GM13977 (cell line): ENCODE measurements at places on chromosomes 16 and 17.

DNA sequence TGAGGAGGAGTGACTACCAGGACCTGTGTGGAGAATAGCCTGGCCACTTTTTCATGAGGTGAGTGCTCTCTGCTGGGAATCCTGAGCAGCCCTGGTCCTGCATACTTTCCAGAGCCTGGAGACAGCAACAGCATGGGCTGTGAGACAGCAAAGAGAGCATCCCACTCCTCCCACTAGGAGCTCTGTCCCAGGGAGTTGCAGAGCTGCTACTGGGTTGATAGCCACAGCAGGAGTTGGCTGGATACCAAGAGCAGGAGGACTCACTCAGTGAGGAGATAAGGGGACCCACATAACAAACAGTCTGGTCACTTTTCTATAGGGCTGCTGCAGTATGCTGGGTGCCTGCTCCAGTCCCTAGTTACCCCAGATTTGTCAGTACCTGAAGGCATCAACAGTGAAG, 439.3 kb upstream of the CDH8 start:
- no peak for DNase-seq

GRCh38 chr17:6575596-6575988, 19.2 kb upstream of the PITPNM3 start:
- no peak for DNase-seq

DNA sequence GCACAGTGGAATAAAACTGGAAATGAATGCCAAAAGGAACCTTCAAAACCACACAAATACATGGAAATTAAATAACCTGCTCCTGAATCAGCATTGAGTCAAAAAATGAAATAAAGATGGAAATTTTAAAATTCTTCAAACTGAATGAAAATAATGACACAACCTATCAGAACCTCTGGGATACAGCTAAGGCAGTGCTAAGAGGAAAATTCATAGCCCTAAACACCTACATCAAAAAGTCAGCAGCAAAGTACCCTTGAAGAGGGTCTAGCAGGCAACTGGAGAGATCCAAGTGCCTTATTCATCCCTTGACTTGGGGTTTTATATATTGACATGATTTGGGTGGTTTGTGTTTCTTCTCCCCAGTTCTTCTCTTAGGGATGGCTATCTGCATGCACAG, 294.1 kb downstream of the PMP22 start:
- no peak for DNase-seq

DNA sequence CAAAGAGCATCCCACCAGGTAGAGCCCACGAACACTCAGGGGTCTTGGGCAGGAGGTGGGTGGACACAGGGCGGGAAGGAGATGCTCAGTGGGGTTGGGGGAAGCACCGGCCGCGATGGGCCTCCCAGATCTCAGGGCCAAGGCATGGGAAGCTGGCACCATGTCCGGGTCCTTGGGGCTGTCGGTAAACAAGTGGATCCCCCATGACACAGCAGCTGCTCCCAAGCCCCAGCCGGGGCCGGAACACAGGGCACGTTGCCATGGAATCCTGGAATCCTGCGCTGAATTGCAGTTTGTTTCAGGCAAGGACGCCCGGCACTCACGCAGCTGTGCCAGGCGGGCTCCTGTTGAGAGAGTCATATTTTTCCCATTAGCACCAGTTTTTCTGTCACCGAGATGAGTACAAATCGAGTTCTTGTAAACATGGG, 23.0 kb upstream of the CHMP6 start:
- no peak for DNase-seq

- no peak for DNase-seq
These were observed 159.4 kb upstream of the HSBP1 start for GRCh38 chr16:83648347-83648746.

DNA sequence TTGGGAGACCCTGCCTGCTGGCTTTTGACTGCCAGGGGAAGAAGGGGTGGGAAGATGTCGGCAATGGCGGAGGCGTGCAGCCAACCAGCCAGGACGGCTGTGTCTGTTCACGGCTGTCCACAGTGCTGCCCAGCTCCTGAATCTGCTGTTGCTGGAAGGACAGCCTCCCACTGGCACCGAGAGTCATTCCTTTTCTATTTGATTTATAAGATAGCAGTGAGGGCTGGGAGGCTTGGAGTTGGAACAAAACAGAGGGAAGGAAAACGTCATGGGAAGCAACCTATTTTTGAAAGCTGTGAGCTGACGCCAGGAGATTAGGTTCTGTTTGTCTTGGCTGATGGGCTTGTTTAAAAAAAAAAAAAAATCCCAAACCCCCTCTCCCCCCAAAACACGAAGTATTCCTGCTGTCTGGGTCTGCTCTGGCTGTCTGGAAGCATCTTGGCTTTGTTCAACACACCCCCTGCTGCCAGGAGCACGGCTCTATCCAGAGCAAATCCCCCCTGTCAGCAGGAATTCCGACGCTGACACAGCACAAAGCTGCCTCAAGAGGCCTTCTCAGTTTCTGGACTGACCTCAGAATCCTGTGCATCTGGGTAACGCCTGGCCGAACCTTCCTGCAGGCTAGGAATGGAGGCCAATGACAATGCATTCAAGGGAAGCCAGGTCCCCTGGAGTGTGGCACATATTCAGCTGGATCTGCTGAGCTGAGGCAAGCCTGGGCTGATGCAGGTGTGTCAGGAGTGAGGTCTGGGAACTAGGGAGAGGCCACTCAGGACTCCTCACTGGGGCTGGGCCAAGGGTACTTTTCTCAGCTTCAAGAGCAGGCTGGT, 41.0 kb upstream of the SREBF1 start:
- no peak for DNase-seq

DNA sequence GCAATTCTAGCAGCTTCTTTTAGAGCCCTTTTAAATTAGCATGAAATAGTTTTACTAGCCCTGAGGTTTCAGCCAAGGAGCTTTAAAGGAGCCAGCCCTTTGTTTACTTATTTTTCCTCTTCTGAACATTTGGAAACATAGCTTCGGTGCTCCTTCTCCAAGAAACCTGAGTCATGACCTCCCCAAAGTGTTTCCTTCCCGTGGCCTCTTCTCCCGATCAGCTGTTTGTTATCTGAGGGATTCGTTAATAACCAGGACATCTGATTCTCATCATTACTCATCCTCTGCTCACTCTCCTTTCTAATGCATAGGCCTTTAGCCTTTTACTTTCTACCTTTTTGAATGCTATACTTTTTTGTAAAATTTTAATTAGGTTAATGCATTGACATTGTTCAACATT, 204.5 kb downstream of the WWOX start:
- DNase-seq, result no peak

DNA sequence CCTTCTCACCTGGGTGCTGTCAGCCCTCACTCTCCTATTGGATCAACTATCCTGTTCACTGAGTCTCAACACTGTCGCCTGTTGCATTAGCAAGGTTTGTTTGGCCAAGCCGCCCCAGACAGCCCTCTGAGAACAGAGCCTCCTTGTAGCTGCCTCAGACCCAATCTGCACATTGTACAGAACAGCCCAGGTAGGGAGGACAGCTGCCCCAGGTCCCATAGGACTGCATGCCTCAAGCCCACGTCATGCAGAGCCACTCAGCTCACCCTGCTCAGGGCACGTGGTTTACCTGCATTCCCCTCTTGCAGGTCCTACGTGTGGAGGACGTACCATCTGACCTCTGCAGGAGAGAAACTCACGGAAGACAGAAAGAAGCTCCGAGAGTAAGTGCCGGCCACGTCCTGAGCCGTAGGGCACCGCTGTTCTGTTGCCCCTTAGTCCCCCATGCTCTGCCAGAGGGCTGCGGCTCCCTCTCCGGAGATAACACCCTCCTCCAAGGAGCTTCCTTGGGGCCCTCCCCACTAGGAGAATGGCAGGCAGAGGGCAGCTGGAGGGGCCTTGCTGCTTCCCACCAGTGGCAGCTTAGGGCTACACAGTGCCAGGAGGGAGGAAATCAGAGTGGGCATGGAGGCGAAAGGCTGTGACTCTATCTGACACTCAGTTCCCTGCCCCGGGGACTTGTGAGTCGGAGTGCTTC, 2.8 kb downstream of the SNRNP25 start:
- no peak for DNase-seq

GRCh38 chr17:47177261-47177660, 11.8 kb downstream of the CDC27 start:
- no peak for DNase-seq

DNA sequence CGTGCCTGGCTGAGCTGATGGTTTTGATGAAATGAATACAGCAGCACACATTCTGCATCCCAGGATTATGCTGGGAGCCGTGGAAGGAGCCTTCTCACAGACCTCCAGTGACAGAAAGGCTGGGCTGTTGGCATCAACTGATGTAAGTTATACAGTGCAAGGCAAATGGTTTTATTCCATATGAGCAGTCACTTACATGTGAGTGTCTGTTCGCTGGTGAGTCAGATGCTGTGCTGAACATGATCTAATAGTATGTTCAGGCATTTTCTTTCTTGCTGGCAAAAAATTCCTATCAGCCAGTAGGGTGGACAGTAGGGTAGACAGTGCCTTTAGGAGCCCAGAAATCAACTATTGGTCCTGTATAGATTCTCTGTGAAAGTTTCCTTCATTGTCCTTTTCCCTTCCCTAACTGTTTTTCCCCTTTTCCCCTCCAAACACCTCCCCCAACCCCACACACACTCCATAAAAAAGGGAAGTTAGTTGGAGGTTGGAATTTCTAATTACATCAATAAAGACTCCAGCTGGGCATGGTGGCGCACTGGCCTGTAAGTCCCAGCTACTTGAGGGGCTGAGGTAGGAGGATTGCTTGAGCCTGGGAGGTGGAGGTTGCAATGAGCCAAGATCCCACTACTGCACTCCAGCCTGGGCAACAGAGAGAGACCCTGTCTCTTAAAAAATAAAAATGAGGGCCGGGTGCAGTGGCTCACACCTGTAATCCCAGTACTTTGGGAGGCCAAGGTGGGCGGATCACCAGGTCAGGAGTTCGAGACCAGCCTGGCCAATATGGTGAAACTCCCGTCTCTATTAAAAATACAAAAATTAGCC, 36.2 kb downstream of the LDHD start:
- no peak for DNase-seq

DNA sequence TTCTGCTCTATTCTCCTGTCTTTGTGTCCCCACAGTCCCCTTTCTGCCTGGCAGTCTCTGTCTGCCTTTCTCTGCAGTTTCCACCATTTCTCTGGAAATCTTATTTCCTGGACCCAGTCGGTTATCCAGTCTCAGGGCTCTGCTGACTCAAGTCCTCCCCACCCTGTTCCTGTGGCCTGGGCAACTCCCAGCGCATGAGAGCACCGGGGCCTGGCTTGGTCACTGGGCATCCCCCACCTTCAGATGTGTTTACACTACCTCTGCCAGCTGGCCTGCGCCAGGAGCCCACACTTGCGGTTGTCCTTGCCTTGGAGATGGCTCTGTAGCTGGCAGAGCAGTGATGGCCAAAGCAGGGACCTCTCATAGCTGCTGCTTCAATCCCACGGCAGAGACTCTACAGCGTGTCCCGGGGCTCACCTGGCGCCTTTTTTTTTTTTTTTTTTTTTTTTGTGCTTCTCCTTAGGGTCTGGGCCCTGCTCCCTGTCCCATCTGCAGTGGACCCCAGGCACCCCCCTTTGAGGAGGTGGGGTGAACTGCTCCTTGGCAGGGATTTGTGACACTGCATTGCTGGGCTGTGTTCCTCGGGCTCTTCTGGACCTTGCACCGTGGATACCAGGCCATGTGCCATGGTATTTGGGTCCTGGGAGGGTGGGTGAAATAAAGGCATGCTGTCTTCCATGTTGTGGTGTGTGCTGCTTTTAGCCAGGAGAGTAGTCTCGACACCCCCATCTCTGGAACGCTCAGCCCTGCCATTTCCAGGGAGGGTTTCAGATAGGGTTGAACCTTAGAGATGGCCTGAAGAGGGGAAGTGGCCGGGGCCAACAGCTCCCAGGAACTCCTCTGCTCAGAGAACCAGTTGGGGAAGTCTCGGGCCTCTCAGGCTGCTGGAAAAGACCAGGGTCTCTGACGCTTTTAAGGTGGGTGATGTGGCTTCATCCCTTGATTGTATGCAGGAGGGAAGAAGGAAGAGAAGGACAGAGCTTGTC, 17.5 kb downstream of the GUCY2D start:
- DNase-seq, result no peak

DNA sequence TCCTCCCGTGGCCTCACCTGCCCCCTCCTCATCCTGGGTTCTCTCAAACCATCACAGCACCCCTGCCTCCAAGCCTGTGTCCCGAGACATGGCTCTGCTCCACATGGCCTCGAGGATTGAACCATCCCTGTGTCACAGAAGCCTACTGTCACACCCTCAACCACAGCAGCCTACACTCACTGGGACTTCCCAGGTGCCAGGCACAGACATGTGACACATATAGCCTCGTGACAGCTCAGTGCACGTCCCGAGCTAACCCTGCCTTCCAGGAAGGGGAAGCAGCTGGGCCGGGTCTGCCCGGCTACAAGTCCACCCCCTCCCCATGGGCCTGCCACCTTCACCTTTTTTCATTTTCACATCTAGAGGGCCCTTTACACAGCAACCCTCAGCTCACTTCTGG, 238.3 kb downstream of the CPPED1 start:
- no peak for DNase-seq

DNA sequence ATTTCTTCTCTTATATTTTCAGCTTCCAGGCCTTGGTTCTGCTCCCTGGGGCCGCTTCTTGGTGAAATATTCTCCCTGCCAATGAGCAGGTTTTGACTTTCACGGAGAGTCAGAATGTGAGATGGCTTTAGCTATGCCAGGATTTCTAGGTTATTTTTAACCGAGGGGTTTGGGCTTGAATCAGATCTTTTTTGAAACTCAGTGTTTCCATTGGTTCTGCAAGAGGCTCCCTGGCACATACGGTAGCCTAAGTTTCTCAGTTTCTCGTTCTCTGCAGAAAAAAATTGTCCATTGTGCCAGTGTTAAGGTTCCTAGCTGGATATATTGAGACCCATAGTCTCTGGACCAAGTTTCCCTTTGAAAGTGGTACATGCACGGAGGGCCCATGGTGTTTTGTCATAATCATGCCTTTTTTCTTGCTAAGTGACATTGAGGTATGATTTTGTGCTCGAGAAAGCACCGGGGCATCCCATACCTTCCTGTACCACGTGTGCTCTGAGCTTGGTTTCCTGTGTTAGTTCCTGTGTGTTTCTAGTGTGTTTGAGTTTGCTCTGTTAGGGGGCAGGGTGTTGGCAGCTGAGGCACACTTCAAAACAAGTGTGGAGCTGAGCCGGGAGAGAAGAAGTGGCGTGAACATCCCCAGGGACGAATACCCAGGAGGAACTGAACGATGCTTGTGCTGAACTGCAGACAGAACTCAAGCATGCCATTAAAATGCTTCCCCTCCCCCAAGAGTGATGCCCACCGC, 127.2 kb downstream of the HS3ST3B1 start:
- no peak for DNase-seq

DNA sequence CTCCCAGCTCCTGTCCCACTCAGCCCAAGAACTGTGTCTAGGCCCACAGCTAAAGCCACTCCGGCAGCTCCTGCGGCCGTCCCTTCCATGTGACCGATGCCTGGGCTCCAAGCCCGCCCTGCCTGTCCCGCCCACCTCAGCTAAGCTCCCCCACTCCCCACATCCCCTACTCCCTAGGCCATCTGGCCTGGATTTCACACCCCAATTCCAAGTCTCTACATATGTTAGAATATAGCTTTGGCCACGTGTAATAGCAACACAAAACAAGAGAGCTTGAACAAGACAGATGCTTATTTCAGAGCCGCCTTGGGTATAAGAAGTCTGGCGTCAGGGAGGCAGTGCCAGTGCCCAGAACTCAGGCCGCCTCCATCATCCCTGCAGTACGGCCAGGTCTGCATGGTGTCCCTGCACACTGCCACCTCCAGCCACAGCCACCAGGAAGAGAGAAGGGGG, 30.0 kb upstream of the USP22 start:
- DNase-seq, result no peak
